ENCODE measurements at places on chromosomes 12 and 14.
A peak's percentile ranks its signal among the peaks of the same experiment; 100 is the strongest.

DNA sequence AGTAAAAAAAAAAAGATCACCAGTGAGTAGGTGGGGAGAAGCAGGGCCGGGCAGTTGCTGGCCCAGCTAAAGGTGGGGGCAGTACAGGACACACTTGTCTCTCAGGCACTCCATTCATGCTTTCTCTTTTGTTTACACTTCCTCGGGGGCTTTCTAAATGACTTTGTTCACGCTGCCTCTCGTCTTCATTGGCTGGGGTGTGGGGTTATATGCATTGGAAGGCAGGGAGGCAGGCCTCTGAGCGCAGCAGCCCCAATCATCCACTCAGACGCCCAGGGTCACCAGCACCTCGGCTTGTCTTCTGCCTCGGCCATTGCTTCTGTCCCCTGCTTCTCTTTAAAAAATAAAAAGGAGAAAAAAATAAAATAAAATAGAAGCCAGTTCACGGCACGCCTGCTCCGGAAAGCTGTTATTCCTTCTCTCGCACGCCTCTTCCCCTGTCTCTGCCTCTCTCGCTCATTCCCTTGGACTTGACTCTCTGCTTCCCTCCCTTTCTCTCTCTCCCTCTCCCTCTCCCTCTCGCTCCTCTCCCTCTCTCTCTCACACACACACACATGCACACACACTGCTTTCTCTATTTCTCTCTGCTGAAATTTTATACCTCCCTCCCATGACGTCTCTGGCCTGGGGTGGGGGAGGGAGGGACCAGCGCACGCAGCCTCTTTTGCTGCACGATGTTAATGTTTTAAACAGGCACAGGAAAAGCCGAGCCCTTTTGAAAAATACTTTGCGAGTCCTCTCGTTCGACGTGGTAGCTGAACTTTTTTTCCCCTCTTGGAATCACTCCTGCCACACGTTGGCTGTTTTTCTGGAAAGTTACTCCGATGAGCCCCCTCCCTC lies at the start of gene TGFB3:
Gene TGFB3 (minus strand): TSS at position 570 of the 840 bp plus-strand sequence. CDS start 1,102 bp downstream, outside the sequence.
- DNase-seq = peak; percentile 65

GRCh38 chr12:3202734-3203446 lies 125.7 kb downstream of the TSPAN9 start:
- DNase-seq = no peak

GRCh38 chr14:77139540-77140358 lies 1.8 kb downstream of the ZDHHC22 start:
- no peak for DNase-seq

DNA sequence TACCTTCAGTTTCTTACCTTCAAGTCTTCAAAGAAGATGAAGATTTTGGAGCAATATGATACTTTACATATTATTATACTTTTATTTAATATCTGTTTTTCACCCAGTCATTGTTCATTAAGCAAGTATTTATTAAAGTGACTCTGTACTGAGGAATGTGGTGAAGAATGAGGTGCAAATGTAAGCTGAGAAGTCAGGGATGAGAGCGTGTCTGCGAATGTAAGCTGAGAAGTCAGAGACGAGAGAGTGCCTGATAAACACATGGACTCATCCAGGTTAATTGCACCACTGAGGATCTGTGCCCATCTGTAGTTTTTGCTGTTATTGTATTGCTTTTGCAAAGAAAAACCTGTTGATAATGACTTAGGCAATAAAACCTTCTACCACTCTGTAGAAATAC lies 211.9 kb upstream of the FAR2 start:
- no peak for DNase-seq

DNA sequence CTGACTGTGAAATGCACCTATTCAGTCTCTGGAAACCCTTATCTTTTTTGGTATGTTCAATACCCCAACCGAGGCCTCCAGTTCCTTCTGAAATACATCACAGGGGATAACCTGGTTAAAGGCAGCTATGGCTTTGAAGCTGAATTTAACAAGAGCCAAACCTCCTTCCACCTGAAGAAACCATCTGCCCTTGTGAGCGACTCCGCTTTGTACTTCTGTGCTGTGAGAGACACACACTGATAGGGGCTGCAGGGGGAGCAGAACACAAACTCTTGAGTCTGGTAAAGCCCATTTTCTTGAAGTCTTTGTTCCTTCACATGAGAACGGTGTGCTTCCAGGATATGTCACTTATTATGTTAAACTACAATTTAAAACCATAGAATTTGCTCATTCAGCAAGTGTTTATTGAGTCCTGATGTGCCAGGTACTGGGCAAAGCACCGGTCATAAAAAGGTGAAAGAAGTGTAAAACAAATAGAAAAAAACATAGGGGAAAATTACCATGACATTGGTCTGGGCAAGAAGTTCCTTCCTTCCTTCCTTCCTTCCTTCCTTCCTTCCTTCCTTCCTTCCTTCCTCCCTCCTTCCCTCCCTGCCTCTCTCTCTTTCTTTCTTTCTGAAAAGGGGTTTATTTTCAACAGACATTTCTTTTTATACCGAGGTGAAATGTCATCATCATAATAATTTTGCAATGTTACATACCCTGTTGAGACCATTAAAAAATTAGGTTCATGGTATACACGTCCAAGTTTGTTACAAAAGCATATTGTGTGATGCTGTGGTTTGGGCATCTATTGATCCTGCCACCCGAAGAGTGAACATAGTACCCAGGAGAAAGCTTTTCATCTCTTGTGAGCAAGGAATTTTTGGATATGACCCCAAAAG lies 50.7 kb upstream of the OR4E1 start:
- no peak for DNase-seq
